ENCODE measurements at places on chromosomes 5 and 9.

DNA sequence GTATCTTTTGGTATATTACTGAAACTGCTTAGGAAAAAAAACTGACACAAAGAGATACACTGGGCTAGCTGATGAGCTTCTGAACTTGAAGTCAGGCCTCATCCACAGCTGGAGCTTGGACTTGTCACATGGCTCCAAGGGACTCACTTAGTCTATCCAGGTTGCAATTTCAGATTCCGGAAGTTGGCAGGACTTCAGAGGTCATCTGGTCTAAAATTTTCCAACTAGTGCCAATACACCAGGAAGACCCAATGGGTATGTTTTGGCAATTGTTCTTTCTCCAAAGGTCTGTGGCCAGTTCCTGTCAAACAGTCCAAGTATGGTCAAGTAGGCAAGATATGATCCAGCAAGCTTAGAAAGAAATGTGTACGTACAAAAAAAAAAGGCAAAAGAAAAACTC lies 36.7 kb downstream of the MRPS27 start:
- DNase-seq = no peak

DNA sequence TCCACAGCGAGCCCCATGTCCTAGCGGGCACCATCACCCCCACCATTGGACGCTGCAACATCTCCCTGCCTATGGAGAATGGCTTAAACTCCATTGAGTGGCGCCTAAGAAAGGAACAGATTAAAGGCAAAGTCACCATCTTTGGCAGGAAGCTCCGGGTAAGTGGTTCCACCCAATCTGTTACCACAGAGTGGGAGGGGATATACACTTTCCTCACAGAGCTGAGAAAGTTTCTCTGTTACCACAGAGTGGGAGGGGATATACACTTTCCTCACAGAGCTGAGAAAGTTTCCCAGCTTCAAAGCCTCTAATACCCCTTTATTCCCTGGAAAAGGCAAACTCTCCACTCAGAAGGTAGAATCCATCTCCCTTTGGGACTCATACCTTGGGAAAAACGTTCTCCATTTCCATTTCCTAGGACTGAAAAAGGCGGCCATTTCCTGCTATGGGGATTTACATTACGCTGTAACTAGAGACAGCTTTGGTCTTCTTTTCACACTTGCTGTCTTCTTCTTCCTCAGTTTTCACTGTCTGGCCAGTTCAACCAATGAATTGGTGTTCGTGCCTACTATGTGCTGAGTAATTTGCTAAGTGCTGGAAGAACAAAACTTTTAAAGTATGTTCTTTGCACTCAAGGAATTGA lies 63.4 kb upstream of the WWC1 start:
- peak; percentile 3 for DNase-seq

DNA sequence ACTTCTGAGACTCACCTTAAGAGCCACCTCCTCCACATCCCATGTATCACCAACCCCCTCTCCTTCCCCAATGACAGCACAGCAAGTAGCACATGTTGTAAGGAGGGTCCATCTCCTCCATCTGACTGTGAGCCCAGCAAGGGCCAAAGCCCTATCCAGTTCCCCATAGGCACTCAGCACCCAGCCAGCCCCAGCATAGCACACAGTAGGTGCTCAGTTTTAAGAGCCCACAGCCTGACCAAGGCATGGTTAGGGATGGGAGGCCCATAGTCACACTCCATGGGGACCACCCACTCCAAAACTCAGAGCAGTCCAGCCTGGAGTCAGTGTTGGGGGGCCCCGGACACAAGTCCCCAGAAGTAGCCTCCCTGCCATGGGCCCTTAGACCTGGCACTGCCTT lies 205.7 kb downstream of the CDK5RAP2 start:
- no peak for DNase-seq

DNA sequence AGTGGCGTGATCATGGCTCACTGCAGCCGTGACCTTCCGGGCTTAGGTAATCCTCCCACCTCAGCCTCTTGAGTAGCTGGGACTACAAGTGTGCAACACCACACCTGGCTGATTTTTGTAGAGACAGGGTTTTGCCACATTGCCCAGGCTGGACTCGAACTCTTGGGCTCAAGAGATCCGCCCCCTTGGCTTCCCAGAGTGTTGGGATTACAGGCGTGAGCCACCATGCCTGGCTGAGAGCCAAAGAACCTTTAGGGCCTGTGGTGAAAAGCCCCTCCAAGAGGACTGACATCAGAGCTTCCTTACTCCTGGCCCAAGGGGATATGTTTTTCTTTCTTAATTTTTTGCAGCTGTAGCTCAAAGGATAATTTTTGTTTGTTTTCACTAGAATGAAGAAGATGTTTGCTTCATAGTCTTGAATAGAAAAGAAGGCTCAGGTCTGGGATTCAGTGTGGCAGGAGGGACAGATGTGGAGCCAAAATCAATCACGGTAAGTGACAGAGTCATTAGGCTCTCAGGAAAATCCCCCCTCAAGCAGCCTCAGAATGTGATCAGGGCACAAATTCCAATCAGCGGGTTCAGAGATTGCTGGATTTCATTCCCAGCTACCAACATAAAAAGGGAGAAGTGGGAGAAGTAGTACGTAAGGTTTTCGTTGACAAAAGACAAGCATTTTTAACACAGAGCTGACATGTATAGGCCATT lies 77.1 kb downstream of the GOLPH3 start:
- no peak for DNase-seq

- DNase-seq = no peak
These were observed 1.6 kb upstream of the SETX start for GRCh38 chr9:132356324-132356924.

DNA sequence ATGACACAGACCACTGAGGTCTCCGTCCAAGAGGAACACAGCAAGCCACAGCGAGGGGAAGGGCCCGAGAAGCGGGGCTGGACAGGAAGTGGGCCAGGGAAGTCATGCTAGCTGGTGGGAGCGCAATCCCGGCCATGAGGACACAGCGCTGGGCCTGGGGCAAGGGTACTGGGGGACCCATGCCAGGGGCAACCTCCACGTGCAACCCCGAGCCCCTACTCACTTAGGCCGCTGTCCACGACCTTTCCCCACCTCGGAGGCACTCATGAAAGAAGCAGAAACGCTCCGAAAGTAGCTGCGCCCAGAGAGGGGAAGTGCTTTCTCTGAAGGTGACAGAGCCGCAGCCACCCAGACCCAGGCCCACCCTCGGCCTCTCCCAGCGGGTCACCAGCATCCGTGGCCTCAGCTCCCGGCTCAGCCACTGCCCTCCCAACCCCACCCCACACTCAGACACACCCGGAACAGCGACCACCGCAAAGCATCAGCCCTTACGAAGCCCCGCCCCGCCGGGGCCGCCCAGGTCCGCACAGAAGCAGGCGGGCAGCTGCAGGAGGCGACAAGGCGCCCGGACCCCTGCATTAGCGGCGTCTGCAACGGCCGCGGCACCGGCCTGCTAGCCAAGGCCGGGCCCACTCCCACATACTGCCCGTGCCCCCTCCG lies 782 bp downstream of the BICD2 start:
- no peak for DNase-seq

All from effector memory CD4-positive, alpha-beta T cell (primary cell).